Stimulated activated CD8-positive, alpha-beta memory T cell treated with anti-CD3 and anti-CD28 coated beads, Interleukin-12 subunit alpha, Interleukin-12 subunit beta, amount 100 ng/mL, for 4 hours (primary cell): ENCODE measurements at places on chromosomes 1 and 21.

DNA sequence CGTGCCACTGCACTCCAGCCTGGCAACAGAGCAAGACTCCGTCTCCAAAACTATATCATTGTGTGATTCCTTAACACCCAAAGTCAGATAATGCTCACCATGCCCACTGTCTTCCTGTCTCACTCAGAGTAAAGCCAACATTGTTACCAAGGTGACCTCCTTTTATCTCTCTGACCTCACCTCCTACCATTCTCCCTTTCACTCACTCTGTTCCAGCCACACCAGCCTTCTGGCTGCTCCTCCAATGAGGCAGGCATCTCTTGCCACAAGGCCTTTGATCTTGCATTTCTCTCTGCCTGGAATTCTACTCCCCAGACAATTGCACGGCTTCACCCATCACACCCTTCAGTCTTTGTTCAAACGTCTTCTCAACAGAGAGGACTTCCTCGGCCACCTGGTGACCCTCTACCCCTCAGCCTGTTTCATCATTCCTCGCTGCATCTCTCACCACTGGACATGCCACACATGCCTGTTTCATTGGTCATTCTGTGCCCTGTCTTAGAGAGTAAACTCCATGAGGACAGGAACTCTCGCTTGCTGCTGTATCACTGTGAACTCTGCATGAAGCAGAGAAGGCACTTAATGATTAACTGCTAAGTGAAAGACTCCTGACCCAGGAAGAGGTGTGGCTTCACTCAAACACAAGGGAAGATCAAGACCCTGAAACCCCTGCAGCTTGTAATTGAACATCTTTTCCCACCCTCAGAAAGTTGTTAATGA is 67.1 kb upstream of the CAPZB start:
- no peak for DNase-seq

- DNase-seq: no peak
These were observed 146.7 kb upstream of the EDN2 start for GRCh38 chr1:41631154-41631553.

DNA sequence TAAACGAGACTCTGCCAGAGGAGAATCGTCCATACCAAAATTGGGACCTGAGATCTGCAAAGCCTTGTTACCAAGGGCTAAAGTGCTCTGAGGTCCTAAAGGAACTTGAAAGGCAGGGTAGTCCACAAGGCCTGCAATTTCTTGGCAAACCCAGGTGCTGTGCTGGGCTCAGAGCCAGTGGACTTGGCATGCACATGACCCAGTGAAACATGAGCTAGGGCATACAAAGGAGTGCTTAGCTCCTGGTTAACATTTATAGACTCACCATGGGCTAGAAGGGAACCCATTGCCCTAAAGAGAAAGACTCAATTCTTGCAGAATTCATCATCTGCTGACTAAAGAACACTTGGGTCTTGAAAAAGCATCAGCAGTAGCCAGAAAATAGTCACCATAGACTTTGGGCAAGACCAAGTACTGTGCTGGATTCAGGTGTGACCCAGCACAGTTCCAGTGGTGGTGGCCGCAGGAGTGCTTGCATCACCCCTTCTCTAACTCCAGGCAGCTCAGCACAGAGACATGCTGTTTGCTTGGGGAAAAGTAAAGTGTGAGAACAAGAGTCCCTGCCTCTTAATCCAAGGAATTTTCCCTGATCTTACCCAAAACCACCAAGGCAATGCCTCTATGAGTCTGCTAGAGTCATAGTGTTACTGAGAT is 1069.4 kb upstream of the ADGRL2 start:
- no peak for DNase-seq

DNA sequence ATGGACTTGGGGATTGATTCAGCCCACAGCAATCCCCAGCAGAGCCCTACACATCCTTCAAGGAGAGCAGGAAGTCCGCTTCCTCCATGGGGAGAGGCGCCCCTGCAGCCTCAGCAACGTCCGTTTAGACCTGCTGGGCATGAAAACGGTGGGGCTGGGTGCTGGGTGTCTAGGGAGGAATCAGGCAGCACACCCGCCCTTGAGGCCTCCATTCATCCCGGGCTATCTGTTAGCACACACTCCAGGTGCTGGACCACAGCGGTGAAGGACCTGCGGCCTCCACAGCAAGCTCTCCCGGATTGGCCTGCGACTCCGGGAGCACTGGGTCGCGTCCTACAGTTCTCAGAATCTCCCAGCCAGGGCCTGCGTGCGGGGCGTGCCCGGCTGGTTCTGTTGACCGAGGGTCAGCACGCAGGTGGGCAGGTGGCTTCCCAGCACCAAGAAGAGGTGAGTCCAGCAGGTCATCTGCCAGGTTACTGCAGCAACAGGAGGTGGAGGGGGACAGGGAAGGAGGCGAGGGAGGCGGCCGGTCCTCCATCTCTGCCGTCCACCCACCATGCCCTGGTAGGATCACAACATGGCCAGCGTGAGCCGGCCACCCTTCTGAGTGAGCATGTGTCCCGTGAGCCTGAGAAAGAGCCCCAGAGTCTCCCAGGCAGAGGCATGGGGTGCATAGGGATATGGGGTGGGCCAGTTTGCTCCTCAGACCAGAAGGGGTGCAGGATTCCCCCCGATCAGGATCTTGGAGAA is 96.6 kb downstream of the RIPK4 start:
- DNase-seq: no peak

DNA sequence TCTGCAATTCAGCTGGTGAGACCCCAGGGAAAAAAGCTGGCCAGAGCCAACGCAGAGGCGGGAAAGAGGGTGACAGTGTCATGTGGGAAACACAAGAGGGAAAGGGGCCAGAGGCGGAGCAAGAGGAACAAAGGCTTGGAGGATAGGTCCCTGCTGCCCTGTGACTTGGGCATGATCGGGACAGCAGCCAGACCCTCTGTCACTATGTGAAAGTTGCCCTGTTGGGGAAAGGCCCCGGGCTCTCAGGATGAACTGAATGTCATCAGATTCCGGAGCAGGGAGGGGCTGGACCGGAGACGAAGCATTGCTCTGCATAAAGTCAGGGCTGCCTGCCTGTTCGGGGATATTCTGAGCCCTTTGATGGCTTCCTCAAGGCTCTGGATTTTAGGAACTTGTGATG is 5.7 kb upstream of the ELF3 start:
- no peak for DNase-seq

- DNase-seq: no peak
These were observed 5.3 kb upstream of the ID3 start for GRCh38 chr1:23564529-23565122.

GRCh38 chr1:36162680-36163239 is 6.8 kb downstream of the MAP7D1 start:
- no peak for DNase-seq

GRCh38 chr21:26332867-26333266 is 162.3 kb upstream of the APP start:
- no peak for DNase-seq

DNA sequence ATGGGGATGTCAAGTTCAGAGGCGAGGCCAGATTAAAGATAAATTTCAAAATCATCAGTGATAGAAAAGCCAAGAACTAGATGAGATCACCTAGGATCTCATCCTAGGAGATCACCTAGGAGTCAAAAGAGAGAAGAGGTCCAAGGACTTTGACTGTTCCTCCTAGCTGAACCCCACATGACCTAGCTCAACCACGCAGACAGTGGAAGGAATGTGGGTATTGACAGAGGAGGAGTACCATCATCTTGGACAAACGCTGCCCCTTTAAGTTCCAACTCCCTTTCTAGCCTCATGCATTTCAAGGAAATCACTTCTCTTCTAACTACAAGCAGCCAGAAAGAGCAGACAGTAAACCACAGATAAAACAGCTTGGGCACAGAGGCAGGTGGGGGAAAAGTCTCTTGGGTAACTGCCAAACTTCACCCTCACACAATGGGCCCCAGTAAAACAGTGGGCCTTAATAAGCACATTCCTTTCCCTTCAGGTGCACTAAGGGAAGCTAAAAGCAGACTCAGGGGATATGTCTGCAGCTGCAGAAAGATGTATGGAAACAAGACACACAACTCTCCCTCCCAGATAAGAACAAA is 12.5 kb upstream of the FAM76A start:
- DNase-seq: no peak

DNA sequence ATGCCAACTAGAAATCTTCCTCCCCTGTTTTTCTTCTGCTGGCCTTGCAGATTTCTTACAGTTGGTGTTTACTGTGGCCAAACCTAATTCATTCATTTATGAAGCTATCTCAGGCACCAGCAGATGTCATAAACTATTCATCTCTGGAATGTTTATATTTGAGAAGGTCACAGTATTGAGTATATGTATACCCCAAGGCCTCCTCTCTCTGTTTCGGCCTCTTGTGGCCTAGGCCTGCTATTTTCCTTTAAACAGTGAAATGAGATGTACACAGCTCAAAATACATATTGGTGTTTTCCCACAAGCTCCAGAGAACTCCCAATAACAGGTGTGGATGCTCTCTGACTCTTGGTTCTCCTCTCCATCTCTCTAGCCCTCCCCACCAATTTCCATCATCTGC is 520.7 kb upstream of the CAMK1G start:
- DNase-seq: no peak

GRCh38 chr1:234705615-234706014 is 95.6 kb upstream of the IRF2BP2 start:
- no peak for DNase-seq

GRCh38 chr1:205690122-205690756 is 9.9 kb upstream of the SLC45A3 start:
- DNase-seq: no peak

DNA sequence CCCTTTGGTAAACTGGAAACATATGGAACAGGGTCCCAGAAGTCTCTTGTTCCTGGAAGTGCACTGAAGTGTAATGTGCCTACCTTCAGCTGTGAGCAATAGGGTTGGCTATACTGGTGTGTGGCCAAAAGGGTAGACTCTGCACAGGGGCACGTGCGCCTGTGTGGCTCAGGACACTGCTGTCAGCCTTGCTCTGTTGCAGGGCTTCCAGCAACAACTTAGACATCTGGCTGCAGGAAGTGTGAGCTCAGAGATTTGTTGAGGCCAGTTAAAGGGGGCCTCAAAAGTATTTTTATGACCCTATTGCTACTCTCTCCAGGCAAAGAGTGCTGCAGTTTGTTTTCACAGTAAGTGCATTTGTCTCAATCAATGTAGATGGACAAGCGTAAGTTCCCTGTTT is 7.5 kb downstream of the CTPS1 start:
- no peak for DNase-seq

- DNase-seq: no peak
These were observed 137.5 kb downstream of the RYR2 start for GRCh38 chr1:237179503-237179902.

DNA sequence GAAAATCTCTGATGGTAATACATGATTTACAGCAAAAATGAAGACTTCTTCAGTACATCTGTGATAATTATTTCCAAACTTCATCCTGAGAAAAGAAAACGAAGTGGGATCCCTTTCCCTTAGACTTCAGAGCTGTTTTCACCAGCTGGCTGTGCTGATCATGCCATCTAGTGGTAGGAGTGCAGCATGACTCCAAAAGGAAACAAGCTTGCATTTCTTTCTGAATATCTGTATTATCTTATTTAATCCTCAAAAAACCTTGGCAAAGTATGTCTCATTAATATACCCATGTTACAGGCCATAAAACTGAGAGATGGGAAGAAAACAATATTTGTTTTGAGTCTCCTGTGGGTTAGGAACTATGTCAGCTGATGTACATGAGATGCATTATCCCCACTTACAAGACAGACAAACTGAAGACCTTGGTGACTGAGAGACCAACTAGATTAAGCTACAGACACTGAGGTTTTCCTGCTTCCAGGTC is 9.8 kb upstream of the GJA8 start:
- DNase-seq: no peak

DNA sequence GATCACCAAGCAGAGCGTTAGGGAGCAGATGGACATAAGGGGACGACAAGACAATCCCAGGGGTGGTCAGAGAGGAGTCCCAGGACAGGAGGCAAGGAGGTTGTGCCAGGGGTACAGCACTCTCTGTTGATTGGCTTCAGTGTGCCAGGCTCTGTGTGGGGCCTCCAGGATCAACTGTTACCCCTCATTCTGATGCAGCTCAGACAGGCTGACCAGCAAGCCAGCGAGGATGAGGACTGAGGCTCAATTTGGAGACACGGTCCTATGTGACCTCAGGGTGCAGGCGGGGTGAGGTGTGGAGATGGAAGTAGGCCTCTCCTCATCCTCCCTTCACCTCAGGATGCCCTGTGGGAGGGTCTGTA is 4.0 kb downstream of the HYI start:
- no peak for DNase-seq

DNA sequence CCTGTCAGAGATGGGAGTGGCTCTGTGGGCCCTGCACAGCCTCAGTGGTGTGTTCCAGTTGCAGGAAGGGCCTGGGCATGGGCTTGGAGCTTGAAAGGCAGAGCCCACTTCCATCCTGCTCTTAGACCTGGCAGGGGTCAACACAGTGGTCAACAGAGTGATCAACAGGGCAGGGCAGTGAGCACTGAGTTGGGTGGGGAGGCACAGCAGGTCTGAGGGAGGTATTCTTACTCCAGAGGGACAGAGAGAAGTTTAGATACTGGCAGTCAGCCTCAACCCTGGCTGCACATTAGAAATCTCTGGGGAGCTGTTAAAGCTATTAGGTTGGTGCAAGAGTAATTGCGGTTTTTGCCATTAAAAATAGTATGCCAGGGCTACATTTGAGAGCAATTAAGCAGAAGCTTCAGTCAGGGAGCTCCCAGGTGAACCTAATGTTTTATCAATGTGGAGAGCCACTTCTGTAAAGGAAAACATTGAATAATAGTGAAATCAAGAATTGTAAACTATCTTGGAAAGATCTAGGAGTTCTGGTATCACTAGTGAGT is 37.7 kb downstream of the SH3BGR start:
- no peak for DNase-seq

DNA sequence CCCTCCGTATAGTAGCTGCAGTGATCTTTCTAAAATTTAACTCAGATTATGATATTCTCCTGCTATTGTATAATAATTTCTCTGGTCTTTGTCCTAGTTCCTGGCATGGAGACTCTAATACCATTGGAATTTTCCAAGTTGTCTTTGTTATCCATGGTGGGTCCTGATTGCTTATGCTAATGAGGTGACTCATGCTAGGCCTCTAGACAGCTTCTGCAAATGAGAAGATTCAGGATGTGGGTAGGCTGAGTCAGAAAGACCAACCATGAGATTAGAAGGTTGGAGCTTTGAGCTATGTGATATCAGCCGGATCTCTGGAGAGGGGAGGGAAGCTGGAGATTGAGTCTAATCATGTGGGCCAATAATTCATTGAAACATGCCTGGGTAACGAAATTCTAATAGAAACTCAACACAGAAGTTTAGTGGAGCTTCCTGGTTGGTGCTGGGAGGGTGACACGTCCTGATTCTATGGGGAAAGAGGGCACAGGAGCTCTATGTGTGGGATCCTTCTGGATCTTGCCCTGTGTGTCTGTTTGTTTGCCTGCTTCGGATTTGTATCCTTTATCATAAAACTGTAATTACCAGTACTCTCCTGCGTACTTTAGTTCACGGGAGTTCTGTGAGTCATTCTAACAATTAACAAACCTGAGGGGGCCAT is 73.2 kb upstream of the CNIH3 start:
- no peak for DNase-seq

GRCh38 chr1:178330153-178330552 is 166.6 kb downstream of the CLEC20A start:
- DNase-seq: no peak

GRCh38 chr1:204102739-204103430 is 30.0 kb downstream of the SOX13 start:
- DNase-seq: no peak

- DNase-seq: no peak
These were observed 31.5 kb downstream of the JAK1 start for GRCh38 chr1:64934878-64935275.

- no peak for DNase-seq
These were observed 25.7 kb downstream of the VPS26C start for GRCh38 chr21:37241426-37241825.
